Tibial artery (tissue), 4 donors: ENCODE measurements at places on chromosomes 3 and 15.
A peak's percentile ranks its signal among the peaks of the same experiment; 100 is the strongest.

DNA sequence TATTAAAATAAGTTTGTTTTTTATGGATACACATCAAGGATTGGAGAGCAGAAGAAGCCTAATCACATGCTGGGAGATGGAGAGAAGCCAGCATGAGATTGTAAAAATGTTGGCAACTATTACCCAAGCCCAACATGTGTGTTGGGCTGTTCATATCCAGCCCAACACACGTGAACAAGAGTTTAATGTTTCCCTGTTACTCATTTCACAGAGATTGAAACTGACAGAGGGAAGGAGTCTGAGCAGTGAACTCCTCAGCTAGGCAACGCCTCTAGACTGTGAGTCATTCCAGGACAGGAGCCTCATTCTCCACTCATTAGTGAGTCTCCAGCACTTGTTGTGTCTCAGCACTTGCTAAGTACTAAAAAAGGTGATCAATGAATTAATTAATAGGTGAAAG lies 43.2 kb upstream of the CMSS1 start:
- no peak overlapping the region for H3K4me3 ChIP-seq
- no peak for DNase-seq
- peaks cover 37% of the 10 kb centered on the region for H3K4me1 ChIP-seq
- no peaks in the 10 kb centered on the region for H3K27me3 ChIP-seq

- peaks cover 3% of the 10 kb centered on the region for H3K4me1 ChIP-seq
- H3K4me3 ChIP-seq: no peak overlapping the region
- DNase-seq: peak; percentile 73
- H3K27ac ChIP-seq: peak overlapping the region; percentile 19
These were observed 21.0 kb upstream of the PLXNA1 start for GRCh38 chr3:126961791-126962461.

DNA sequence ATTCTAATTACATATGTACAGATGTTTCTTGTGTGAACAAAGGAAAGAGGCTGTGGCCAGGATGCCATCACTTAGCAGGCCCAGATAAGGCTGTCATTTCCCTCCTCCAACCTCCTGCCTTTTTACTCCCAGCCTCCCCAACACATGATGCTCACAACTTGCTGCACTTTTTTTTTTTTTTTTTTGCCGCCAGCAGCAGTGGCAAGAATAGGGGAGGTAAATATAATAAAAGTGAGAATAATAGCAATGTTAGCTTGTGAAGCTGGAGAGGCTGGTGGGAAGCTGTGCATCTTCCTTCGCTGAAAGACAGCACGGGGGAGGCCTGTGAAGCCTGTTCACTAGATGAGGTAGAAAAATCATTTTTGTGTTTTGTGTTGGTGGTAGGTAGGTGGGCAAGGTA lies 42.5 kb upstream of the MYO5C start:
- H3K4me1 ChIP-seq: no peaks in the 10 kb centered on the region
- no peaks in the 10 kb centered on the region for H3K27me3 ChIP-seq
- DNase-seq: no peak
- no peak overlapping the region for H3K4me3 ChIP-seq

DNA sequence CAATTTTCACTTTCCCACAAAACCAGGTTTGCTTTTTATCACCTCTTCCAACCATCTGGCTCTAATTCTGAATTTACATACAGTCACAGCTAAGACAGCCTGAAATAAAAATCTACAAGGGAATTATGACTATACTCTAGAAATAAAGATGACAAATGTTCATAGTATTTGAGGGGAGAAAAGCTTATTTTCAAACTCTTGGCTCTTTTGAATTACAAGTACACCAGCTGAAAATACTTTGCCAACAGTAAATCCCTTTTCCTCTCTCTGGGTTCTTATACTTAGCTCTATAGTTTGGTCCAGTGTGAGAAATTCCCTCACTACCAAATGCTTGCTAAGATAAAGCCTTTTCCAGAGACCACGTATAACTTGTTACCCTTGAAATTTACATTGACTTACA lies 1037.9 kb downstream of the ROBO1 start:
- no peaks in the 10 kb centered on the region for H3K4me1 ChIP-seq
- no peaks in the 10 kb centered on the region for H3K36me3 ChIP-seq

DNA sequence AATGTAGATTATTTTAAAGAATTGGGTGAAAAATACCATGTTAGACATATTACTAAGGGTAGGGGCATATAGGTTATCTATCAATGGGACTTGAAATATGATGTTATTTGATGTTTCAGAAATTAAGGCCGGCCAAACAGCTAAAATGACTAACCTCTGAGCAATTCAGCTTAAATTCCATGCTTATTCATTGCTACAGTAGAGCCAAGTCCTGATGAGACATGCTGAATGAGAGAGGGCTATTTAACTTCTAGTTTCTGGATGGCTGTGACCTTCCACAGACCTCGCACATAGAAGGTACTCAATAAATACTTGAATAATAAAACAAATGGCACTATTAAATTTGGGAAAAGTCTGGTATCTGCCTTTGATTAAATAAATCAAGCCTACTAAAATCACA lies 175.6 kb upstream of the WNT5A start:
- H3K27me3 ChIP-seq: no peaks in the 10 kb centered on the region
- H3K4me3 ChIP-seq: no peak overlapping the region
- no peaks in the 10 kb centered on the region for H3K36me3 ChIP-seq
- no peak for DNase-seq
- no peak overlapping the region for H3K27ac ChIP-seq

- H3K36me3 ChIP-seq: no peaks in the 10 kb centered on the region
- no peaks in the 10 kb centered on the region for H3K27me3 ChIP-seq
- no peak for DNase-seq
- H3K27ac ChIP-seq: no peak overlapping the region
- H3K4me3 ChIP-seq: no peak overlapping the region
These were observed 89.0 kb upstream of the FGF12 start for GRCh38 chr3:192816351-192816750.

- peaks cover 5% of the 10 kb centered on the region for H3K36me3 ChIP-seq
- no peak for DNase-seq
- no peaks in the 10 kb centered on the region for H3K27me3 ChIP-seq
- H3K27ac ChIP-seq: peak overlapping the region; percentile 60
- peaks cover 28% of the 10 kb centered on the region for H3K4me1 ChIP-seq
- no peak overlapping the region for H3K4me3 ChIP-seq
These were observed 55.1 kb upstream of the ACAD9 start for GRCh38 chr3:128824132-128824850.

DNA sequence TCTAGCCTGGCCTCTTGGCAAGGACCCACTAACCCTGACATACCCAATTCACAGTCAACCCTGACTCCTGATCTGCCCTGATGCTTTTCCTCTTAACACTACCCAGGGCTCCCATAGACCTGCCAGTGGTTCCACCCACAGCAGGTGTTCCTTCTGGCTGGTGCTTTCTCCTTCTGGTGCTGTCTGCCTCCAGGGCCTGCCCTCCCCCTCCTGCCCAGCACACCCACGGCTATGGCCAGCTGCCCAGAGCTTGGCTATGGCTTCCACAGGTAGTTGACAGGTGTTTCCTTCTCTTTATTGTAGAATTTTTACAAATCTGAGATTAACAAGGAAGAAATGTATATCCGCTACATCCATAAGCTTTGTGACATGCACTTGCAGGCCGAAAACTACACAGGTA lies 46.5 kb upstream of the MANF start:
- peaks cover 29% of the 10 kb centered on the region for H3K4me1 ChIP-seq
- H3K36me3 ChIP-seq: no peaks in the 10 kb centered on the region
- H3K27me3 ChIP-seq: no peaks in the 10 kb centered on the region
- H3K27ac ChIP-seq: no peak overlapping the region

- no peak overlapping the region for H3K4me3 ChIP-seq
- peaks cover 79% of the 10 kb centered on the region for H3K36me3 ChIP-seq
- no peaks in the 10 kb centered on the region for H3K27me3 ChIP-seq
- DNase-seq: no peak
- no peaks in the 10 kb centered on the region for H3K4me1 ChIP-seq
These were observed 18.8 kb downstream of the B4GALT4 start for GRCh38 chr3:119221779-119222320.

DNA sequence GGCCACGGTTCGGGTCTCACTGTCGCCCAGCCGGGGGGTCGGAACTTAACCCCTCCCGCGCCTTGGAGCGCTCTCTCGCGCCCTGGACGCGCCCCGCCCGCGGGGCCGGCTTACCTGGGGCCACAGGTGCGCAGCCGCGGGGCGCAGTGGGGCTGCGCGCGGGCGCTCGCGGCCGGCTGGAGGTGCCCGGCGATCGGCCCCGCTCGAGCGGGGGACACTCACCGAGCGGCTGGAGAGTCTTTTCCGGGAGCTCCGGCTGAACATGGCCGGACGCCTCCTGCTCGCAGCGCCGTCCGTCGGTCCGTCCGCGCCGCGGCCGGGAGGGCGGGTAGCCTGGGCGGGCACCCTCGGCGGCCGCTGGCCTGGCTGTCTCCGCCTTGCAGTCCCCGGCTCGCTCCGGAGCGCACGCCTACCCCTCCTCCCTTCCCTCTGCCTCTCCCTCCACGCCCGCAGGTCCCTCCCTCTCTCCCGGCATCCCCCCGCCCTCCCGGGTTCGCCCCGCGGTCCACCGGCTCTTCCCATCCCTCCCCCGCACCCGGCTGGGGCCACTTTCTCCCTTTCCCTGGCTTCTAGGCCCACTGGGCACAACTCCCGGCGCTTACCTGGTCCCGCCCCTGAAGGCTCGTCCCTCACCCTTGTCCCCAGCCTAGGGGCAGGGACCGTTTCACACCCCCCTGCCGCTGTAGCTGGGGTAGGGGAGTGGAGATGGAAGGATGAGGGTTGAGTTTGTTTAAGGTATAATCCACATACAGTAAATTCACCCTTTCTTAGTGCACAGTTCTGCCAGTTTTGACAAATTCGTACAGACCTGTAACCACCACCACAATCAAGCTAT lies 220.1 kb upstream of the PRICKLE2 start:
- H3K4me3 ChIP-seq: peak overlapping the region; percentile 40
- no peaks in the 10 kb centered on the region for H3K27me3 ChIP-seq
- no peaks in the 10 kb centered on the region for H3K36me3 ChIP-seq
- peaks cover 22% of the 10 kb centered on the region for H3K4me1 ChIP-seq

GRCh38 chr3:44712455-44713075 lies at the start of gene ZNF502:
ZNF502 (plus strand) TSS chr3:44712660; CDS start chr3:44720262, 7,602 bp downstream.
- H3K4me3 ChIP-seq: peak within 1 kb of the TSS; percentile 94
- H3K36me3 ChIP-seq: peaks cover 17% of the 10 kb centered on the region
- DNase-seq: peak; percentile 86
- H3K4me1 ChIP-seq: peaks cover 8% of the 10 kb centered on the region
- H3K27me3 ChIP-seq: no peaks in the 10 kb centered on the region

GRCh38 chr3:27487383-27487782 lies 3.2 kb upstream of the SLC4A7 start:
- no peaks in the 10 kb centered on the region for H3K27me3 ChIP-seq
- H3K4me1 ChIP-seq: peaks cover 3% of the 10 kb centered on the region
- DNase-seq: no peak
- H3K4me3 ChIP-seq: no peak overlapping the region

GRCh38 chr15:69704700-69705099 lies 252.1 kb downstream of the RPLP1 start:
- H3K4me1 ChIP-seq: no peaks in the 10 kb centered on the region
- H3K27me3 ChIP-seq: no peaks in the 10 kb centered on the region
- H3K36me3 ChIP-seq: no peaks in the 10 kb centered on the region
- no peak for DNase-seq
- no peak overlapping the region for H3K27ac ChIP-seq

DNA sequence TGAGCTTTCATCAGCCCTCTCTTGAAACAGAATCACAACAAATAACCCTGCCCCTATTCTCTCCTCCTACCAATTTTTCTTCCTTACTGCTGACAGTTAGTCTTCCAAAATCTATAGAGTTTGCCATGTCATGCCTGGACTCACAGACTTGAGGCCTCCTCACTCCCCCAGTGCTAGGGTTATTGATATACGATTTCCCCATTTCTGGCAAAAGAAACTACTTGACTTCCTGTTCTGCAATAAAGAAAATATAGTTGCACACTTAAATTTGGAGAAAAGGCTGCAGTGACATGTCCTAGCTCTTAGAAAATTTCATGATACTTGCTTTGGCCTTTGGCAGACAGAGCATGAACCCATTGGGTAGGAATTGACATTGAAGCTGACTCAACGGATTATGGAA lies 75.9 kb downstream of the CYP19A1 start:
- no peak overlapping the region for H3K4me3 ChIP-seq
- peaks cover 14% of the 10 kb centered on the region for H3K4me1 ChIP-seq
- H3K27ac ChIP-seq: no peak overlapping the region
- H3K36me3 ChIP-seq: no peaks in the 10 kb centered on the region

- no peak overlapping the region for H3K27ac ChIP-seq
- no peak for DNase-seq
- H3K36me3 ChIP-seq: peaks cover 59% of the 10 kb centered on the region
- H3K27me3 ChIP-seq: no peaks in the 10 kb centered on the region
- no peak overlapping the region for H3K4me3 ChIP-seq
These were observed 1.3 kb downstream of the AMIGO3 start for GRCh38 chr3:49717959-49718857.

- DNase-seq: no peak
- peaks cover 23% of the 10 kb centered on the region for H3K36me3 ChIP-seq
- H3K27ac ChIP-seq: no peak overlapping the region
These were observed 19.6 kb upstream of the GP5 start for GRCh38 chr3:194418671-194419070.

DNA sequence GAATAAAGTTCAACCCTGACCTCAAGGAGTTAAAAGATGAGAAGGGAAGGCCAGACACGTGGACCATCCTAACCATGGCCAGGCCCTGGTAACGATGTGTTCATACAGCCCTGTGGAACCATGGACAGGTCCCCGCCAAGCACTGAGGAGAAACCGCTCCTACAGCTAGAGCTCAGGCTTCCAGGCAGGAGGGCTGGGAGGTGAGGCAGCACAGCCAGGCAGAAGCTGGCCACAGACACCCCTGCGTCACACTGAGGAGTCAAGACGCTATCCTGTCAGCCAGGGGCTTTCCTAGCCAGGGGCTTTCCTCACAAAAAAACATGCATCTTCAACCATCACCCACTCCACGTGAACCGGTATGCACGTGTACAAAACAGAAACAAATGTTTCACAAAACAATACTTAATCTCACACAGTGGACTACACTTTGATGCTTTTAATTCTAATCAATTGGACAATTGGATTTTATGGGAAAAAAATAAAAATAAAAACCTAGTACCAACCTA lies 73.2 kb downstream of the TBC1D2B start:
- no peak overlapping the region for H3K4me3 ChIP-seq
- no peak for DNase-seq
- peaks cover 37% of the 10 kb centered on the region for H3K36me3 ChIP-seq
- peak overlapping the region; percentile 23 for H3K27ac ChIP-seq
- H3K27me3 ChIP-seq: no peaks in the 10 kb centered on the region
